ENCODE measurements at places on chromosomes 1 and 21.

GRCh38 chr21:34698270-34699015 lies 29.6 kb downstream of the CLIC6 start:
- DNase-seq, result no peak

DNA sequence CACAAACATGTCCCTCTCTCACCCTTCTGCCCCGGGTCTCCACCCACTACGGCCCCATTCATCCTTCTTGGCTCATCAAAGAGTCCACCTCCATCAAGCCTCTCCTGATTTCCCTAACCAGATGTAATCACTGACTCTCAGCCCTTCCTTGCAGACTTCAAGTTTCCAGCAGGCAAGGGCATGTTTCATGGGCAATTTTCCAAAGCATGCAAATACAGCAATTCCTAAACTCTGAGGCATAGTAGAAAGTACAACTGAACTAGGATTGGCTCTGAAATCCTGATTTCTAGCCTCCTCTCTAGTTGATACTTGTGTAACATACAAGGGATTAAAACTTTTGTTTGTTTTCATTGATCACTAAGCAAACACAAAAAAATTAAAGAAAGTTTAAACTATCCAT lies 109.1 kb upstream of the GADD45A start:
- DNase-seq, result no peak

GRCh38 chr1:168220470-168220871 lies 5.3 kb upstream of the SFT2D2 start:
- no peak for DNase-seq

DNA sequence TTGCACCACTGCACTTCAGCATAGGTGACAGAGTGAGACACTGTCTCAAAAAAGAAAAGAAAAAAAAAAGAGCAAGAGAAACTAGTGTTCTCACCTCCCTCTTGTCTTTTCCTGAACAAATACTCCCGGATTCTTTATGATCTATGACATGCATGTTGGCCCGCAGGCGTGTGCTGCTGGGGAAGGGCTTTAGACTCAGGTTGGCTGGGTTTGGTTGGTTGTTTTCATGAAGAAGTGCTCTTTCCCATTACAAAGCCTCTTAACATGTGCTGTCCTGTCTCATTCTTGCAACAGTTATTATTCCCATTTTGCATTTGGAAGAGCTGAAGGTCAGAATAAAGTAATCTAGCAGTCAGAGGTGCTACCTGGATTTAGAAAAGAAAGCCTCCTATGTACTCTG lies 79.5 kb downstream of the TRABD2B start:
- no peak for DNase-seq
